Stimulated activated CD4-positive, alpha-beta T cell treated with anti-CD3 and anti-CD28 coated beads, Interleukin-15, amount 100 ng/mL, for 48 hours (primary cell): ENCODE measurements at places on chromosomes 3 and 15.

- DNase-seq: no peak
These were observed 23.1 kb downstream of the CCDC12 start for GRCh38 chr3:46953234-46954010.

- DNase-seq: no peak
These were observed 2.0 kb downstream of the MECOM start for GRCh38 chr3:169661361-169662131.

GRCh38 chr15:38509152-38509551, 55.2 kb downstream of the FAM98B start:
- DNase-seq: no peak

DNA sequence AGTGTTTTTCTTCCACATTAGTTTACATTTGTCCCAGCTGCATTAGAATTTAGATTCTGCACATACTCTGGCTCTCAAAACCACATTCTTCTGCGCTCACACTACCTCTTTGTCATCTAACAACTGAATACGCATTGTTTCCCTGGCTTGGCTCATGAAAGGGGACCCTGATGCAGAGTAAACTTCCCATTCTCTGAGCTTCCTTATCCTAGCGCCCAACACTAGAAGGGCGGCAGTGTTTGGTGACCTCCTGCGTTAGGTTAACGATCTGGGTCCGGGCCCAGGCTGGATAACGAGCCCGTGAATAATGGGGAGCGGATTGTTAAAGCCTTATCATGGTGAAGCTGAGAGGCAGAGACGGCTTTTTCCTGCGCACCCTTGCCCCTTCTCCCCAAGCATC, 63.9 kb downstream of the ETV5 start:
- no peak for DNase-seq

GRCh38 chr3:108406661-108407206, 103.7 kb downstream of the MYH15 start:
- peak; percentile 7 for DNase-seq

DNA sequence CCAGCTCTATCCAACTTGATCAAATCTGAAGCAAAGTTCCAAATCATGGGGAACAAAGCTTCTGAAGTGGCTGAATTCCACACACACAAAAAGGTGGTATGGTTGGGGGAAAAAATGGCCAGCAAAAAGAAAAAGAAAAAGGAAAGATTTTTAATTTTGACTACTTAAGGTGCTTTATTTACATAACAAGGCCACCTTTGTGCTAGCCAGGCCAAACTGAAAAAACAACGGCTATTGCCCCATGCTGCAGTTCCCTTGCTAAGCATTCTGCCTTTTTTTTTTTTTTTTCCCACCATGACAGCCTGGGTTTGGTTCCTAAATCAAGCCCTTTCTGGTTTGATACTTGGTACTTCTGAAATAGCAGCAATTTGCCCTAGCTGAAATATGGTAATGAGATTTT, 66.5 kb upstream of the DAZL start:
- DNase-seq: no peak

- no peak for DNase-seq
These were observed 70.8 kb downstream of the ADAM10 start for GRCh38 chr15:58678683-58679082.

DNA sequence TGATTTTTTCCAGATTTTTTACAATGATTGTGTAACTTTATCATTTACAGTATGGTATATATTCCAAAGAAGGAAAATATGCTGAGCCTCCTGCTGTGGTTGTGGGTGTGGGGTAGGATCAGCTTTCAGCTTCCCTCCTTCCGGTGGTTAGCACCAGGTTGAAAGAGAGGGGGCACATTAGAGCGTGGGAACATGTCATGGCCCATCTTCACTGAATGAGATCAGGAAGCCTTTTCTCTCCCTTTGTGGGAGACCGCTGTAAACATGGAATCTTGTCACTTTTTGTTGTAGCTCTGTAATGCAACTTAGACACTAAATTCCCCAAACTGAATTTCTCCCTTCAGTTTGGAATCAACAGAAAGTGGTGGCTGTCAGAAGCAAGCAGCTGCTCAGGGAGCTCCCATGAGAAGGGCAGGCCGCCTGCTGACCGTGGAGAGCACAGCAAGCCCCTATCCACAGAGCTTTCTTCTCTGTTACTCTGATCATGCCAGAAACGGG, 86.7 kb upstream of the LIMD1 start:
- no peak for DNase-seq

DNA sequence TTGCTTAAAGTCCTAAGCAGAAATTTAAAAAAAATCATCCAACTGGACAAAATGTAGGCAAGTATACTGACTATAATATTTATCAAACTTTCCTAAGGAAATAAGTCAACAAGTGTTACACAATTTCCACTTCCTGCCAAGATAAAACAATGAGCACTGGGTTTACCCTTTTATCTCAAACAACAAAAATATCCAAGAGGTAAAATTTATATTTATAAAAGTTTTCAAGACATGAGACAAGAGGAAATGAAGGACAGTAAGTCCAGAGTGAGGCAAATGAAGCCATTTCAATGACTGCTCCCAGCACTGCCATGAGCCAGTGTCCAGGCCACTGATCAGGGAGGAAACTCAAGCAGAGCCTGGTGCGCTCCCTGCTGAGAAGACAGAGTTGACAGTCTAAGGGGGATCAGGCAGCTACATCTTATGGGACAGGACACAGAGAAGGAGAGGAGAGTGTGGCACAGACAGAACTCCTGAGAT, 439.4 kb downstream of the RAP2B start:
- no peak for DNase-seq

DNA sequence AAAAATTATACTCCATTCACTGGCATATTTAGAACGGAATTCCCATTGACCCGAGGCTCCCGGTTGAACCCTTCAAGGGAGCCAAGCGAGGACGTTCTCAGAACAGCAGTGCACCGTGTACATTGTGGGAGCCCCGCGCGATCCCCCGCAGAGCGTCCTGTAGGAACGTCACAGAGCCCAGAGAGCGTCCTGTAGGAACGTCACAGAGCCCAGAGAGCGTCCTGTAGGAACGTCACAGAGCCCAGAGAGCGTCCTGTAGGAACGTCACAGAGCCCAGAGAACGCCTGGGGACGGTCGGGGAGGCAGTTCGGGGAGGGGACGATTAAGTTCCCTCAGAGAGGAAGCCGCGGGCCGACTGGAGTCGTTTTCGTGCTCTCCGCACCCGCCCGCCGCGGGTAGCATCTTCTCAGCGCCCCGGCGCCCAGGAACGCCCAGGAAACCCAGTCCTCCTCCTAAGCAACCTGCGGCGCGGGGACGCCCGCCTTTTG, 506 bp upstream of the ATP1B3 start:
- DNase-seq: peak; percentile 59

DNA sequence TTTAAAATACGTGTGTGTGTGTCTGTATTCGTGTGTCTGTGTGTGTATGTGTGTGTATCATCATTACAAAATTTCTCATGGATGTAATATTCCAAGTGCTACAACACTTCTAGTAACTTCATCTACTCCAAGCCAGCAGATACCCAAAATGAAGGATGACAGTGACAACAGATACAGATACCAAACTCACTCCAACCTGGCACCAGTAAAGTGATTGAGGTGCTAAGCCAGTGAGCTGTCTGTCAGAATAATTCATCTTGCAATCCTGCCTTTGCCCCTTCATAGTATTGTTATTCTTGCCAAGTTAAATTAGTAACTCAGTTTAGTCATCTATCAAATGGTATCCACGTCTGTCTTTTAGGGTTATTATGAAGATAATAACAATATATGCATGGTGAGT, 58.1 kb downstream of the PLOD2 start:
- DNase-seq: no peak

DNA sequence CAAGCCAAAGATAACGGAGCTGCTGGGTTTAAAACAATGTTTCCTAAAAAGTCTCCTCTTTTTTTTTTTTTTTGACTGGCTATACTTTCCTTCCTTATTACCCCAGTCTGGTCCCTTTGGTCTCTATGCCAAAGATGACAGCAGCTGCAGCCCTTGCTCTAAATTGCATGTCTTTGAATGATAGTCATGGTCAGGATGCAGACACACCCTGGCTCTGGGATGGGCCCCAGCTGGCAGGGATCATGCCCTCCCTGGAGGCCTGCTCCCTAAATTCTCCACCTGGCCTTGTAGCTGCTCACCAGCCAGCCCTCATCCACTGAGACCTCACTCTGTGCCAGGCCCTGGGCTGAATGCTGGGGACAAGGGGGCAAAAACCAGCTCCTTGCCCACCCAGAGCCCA, 95.8 kb downstream of the MESD start:
- DNase-seq: no peak

GRCh38 chr3:14235912-14236295, 57.3 kb downstream of the LSM3 start:
- no peak for DNase-seq

DNA sequence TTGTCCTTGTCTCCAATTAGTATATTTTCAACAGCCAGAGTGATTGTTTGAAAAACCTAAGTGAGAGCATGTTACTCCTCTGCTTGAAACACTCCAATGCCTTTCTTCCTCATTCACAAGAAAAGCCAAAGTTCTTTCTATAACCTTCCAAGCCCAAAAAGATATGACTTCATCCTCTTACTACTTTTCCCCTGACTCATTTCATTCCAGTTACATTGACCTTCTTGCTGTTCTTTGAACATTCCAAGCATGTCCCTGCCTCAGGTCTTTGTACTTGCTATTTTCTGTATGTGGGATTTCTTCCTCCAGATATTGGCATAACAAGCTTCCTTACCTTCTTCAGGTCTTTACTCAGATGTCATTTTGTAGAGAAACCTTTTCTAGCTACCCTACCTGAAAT, 28.3 kb downstream of the EHHADH start:
- DNase-seq: no peak

GRCh38 chr3:143506190-143506589, 342.1 kb downstream of the SLC9A9 start:
- DNase-seq: no peak

DNA sequence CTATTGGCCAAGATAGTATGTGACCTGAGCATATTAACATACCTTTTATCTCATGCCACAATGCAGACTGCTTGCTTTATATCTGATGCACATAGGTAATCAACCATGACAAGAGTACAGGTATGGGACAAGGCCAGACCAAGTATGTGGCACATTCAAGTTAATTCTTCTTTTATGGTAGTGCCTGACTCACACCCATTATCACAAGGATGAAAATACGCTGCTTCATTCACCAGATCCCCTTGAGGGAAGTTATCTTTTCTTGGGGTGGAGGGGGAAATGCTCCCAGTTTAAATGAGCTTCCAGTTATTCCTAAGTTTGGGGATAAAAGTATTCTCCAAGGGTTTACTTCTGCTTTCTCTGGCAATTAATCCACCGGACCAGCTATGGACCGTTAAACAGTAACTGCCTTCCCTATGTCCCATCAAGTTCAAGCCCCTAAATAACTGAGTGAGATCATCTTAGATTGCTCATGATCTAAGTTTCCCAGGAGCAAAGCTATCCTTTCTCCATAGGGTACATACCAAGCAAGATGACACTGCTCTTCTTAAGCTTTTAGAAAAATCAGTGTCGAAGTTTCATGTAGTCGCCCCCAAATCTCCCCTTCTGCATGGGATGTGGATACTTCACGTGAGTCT, 1.9 kb downstream of the COL8A1 start:
- DNase-seq: no peak

DNA sequence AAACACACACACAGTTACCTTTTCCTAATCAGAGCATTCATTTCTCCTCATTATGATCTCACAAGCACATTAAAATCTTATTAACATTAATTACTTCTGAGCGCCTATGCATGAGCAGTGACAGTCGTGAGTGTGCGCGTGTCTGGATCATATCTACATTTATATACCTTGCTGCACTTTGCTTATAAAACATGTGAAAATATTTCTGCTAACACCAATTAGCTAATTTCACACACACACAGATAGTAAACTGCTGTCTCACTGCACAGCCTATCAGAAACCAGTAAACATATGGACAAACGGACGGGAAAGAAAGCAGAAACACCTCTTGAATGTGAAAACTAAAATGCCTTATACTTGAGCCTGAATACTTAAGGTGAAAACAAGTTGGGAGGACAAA, 64.8 kb downstream of the ZBTB20 start:
- no peak for DNase-seq

DNA sequence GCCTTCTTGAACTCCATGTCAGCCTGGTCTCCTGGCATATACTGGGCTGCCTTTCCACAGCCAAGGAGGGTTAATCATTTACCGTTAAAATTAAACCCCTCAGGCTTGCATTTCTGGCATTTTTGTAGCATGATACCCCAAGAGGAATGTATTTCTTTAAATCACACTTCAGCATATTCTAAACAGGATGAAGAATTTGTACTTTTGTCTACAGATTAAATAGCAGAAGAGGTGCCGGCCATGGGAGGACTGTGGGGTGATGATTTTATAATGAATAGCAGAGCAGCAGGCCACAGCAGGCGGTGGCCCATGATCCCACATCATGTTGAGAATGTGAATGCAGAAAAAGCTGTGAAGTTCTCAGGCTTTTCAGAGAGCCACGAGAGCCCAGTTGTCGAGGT, 90.2 kb downstream of the ARNT2 start:
- DNase-seq: no peak

- DNase-seq: no peak
These were observed 10.9 kb upstream of the BCL2A1 start for GRCh38 chr15:79981831-79982455.

- DNase-seq: no peak
These were observed 32.9 kb downstream of the SEMA6D start for GRCh38 chr15:47750030-47750739.

DNA sequence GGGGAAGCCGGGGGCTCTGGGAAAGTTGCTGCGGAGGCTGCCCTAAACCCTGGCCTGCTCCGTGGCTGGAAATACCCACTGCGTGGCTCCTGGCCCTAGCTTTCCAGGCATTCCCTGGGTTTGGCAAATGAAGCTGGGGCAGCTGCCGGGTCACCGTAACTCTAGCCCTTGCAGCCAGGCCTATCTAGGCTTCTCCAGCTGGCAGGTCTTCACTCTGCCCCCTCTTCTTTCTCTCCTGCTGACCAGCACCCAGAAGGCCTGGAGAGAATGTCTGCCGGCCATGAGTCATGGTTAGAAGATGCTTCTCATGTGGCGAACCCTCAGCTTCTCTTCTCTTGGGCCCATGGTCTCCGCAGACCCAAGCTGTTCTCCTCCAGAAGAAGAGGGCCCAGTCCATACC, 5.6 kb upstream of the DLL4 start:
- DNase-seq: no peak

DNA sequence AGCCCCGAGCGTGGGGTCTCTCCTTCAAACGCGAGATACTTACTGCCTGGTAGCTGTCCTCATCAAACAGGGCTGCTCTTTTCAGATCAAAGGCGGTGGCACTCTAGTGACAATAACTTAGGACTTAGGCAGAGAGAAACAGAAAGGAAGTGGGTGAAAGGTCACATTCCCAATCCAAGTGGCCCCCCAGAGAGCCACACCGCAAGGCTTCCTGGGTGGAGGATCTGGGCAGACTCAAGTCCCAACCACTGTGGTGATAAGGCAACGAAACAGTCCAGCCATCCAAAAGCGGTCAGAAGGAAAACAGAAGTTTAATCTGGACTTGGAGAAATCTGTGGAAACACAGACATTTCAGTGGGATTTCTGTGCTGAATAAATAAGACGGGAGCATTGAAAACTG, 227.2 kb downstream of the ADAMTS17 start:
- no peak for DNase-seq

- DNase-seq: no peak
These were observed 161.4 kb upstream of the IQSEC1 start for GRCh38 chr3:13234666-13235065.
